ENCODE measurements at places on chromosomes 5 and 9.

DNA sequence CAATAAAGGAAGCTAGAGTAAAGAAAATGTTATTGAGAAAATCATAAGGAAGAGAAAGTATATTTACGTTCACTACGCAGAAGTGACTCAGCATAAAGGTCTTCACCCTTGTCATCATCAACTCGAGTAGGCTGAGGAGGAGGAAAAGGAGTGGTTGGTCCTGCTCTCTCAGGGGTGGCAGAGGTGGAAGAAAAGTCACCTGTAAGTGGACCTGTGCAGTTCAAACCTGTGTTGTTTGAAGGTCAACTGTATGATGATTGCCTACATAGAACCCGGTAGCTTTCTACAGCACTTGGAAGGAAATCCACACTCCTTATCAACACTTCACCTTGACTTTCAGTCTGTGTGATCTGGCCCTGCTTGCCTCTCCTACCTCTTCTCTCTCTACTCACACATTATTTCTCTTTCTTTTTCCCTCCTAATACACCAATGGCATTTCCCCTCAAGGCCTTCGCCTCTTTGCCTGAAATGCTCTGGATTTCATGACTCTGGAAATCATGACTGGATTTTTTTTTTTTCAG is 109.3 kb upstream of the CPEB4 start:
- DNase-seq: no peak

- DNase-seq: no peak
Measured at GRCh38 chr5:179313849-179314521, 31.3 kb downstream of the ADAMTS2 start.

DNA sequence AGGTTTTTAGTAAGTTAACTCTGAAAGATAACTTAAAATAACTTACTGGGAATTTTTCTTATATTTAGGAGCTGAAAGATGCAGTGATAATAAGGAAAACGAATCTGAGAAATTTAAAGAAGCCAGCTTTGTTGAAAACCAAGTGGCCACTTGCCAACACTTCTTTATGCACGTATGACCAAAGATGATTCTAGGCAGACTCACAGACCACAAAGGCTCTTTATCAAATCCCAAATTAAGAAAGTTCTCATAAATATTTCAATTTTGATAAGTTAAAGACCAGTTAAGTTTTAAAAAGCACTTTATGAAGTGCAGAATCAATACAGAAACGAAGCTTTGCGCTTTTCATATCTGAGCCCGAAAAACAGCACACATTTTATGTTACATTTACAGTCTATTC is 1.5 kb downstream of the AFF4 start:
- DNase-seq: peak; percentile 16

- no peak for DNase-seq
Measured at GRCh38 chr9:94866770-94867169, 140.3 kb downstream of the AOPEP start.

DNA sequence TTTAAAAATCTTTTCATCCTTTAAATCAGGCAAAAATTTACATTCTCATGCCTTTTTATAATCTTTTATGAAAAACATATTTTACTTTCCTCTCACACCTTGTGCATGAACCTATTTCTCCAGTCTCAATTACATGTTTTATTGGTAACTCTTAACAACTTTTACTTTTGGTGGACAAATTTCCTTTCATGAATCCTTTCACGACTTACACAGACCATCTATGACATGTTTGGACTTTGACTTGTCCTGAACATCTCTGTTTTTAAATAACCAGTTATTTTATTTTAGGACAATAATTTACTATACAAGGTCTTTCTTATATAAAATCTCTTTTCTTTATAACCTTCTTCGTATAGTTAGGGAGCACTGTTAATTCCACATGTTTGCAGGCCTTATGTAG is 26.5 kb upstream of the MTMR12 start:
- peak; percentile 34 for DNase-seq

- DNase-seq: peak; percentile 16
Measured at GRCh38 chr9:125332527-125332926, 70.9 kb downstream of the GAPVD1 start.

GRCh38 chr9:69861011-69861410 is 40.4 kb downstream of the CFAP95 start:
- DNase-seq: no peak

- DNase-seq: no peak
Measured at GRCh38 chr5:118705959-118706667, 282.2 kb downstream of the DTWD2 start.

DNA sequence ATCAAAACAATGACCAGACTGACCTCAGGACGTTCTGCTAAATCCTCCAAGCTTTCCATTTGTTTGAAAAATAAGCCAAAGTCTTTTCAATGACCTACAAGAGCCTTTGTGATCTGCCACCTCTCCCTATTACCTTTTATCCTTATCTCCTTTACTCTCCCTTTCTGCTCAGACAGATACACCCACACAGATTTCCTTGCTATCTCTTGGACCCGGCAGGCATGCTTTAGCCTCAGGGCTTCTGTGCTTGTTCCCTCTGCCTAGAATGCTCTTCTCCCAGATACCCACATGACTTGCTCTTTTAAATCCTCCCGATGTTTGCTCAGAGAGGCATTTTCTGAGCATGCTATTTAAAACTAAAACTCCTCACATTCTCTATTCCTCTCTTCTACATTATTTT is 8.9 kb upstream of the ELOVL7 start:
- DNase-seq: no peak

- DNase-seq: no peak
Measured at GRCh38 chr5:56460681-56461191, 227.6 kb upstream of the ANKRD55 start.

GRCh38 chr5:149282027-149282965 is 10.6 kb downstream of the AFAP1L1 start:
- DNase-seq: no peak

GRCh38 chr5:6754766-6755165 is 41.5 kb downstream of the TENT4A start:
- DNase-seq: no peak

DNA sequence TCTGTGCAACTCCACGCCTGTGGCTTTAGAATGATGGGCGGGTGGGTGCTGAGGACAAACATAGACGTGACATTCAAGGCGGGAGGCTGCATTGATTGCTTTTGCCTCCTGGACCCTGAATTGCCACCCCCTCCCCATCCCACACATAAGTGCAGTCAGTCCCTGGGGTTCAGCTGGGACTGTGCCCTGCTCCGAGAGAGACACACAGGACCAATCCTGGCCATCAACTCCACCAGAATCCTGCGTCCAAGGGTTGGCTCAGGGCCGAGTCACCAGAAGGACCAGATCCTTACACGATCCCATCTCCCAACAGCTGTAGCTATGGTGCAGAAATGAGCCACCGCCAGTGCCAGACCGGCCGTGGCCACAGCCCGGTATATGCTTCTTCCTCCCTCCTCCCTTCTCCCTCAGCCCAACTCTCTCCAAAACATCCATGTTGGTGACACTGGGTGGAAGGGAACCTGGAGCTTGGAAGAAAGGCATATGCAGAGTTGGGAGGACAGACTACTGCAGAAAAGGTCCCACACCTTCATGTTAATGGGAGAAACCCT is 27.4 kb downstream of the IRX2 start:
- DNase-seq: no peak
